H1 (cell line): ENCODE measurements at places on chromosomes 6 and 20. TPM values are rescaled to one million over a fixed set of nuclear protein-coding genes. Genes with fewer than 3 reads are reported as not detected.

The HTR1B gene
- total RNA-seq, result 1.1 and 1.6 TPM in 2 replicates

The ZNF831 gene
- total RNA-seq, result not detected in 2 replicates

The XKR7 gene
- total RNA-seq, result 1.8 and 2.4 TPM in 2 replicates

The RPS6KA2 gene
- 24.4 and 25.7 TPM in 2 replicates for total RNA-seq

DNA sequence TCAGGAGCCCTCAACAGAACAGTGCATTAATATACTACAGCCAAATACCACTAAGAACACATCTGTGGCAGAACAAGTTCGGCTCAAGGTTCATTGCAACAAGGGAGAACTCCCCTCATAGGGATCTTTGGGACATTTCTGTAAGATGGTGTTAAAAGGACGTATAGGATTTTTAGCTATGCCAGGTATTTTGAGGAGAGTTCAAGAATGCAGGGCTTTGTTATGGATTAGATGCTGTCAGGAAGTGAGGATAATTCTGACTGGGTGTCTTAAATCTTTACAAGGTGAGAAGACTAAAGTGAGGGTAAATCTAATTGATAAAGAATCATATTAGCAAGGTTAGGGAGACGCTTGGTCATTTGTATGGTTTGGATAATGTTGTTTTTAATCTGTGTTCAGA lies 83.7 kb upstream of the AHI1 start:
- H3K27me3 ChIP-seq, result no peaks in the 10 kb centered on the region
- no peak overlapping the region for H3K4me3 ChIP-seq
- no peak for DNase-seq
- no peak overlapping the region for H3K27ac ChIP-seq
- no peaks in the 10 kb centered on the region; the same call in 1 of the 2 replicates for H3K4me1 ChIP-seq

The C20orf144 gene
- total RNA-seq, result 0.23 and 0.24 TPM in 2 replicates

The ZSWIM1 gene
- total RNA-seq, result 15.6 and 16.7 TPM in 2 replicates

The HS3ST5 gene
- total RNA-seq, result 9.9 and 11.2 TPM in 2 replicates

The METTL24 gene
- 0.39 and 0.44 TPM in 2 replicates for total RNA-seq

The NKX2-4 gene
- 0.19 and 0.37 TPM in 2 replicates for total RNA-seq

The MCCD1 gene
- not detected in 2 replicates for total RNA-seq

DNA sequence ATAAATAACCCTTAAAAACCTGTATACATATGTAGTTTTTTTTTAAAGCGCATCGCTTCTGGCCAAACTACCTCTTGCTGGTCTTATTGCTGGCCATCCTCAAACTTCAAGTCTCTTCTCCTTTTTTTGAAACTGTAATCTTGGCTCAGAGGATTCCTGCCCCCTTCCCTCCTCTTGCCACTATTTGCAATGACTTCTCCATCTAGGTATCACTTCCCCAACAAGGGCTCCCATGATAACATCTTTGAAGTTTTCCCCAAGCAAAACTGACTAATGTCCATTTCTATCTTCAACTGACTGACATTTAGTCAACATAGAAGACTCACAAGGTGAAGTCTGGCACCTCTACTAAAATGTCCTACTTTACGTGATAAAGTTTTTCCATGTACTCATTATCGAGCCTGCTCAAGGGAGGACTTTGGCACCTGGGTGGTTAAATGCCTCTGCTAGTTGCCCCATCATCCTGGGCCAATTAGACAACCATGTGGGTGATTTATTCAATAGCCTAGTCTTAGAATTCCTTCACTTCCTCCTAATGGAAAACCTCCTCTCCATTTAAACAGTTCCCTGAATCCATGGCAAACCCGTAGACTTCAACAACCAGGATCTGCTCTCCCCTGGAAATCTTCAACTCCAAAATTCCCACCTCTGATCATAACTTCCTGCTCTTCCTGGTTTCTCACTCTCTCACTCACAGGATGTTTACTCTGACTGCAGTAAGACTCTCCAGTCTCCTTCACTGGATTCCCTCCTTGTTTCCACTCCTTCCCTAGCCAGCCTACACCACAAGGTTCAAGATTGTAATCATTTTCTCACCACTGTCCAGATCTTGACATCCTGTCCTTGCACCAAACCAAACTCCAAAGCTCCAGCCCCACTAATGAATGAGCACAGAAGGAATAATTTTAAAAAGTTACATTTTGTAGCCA lies 9.4 kb upstream of the PLAGL1 start:
- H3K4me3 ChIP-seq, result no peak overlapping the region
- no peak overlapping the region for H3K27ac ChIP-seq
- no peaks in the 10 kb centered on the region for H3K27me3 ChIP-seq

The LY6G6F gene
- total RNA-seq, result not detected in 2 replicates

The TFAP2D gene
- total RNA-seq, result not detected in 2 replicates

DNA sequence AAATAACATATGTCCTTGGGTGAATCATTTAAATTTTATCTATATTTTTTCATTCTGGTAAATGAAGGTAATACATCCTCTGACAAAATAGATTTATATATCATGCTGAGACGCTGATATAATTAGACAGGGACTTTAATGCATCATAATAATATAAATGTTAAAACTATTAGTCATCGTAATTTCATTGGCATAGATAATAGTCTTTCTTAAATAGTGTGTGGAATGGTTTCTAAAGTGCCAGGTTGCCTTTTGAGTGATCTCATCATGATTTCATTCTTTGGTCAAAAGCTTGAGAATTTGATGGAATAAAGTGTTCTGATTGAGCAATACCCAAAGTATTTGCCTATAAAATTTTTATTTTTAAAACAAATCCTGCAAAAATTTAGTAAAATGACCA lies 43.2 kb upstream of the BMP5 start:
- H3K27me3 ChIP-seq, result no peaks in the 10 kb centered on the region
- H3K4me3 ChIP-seq, result no peak overlapping the region
- no peak overlapping the region for H3K27ac ChIP-seq
- no peaks in the 10 kb centered on the region for H3K36me3 ChIP-seq

- no peaks in the 10 kb centered on the region for H3K4me1 ChIP-seq
- no peak overlapping the region for H3K4me3 ChIP-seq
- H3K27me3 ChIP-seq, result no peaks in the 10 kb centered on the region
- no peak overlapping the region for H3K27ac ChIP-seq
- DNase-seq, result no peak
- peaks cover 72% of the 10 kb centered on the region for H3K36me3 ChIP-seq
Observed at GRCh38 chr6:167952512-167952859, 45.0 kb upstream of the KIF25 start.
